ENCODE measurements at places on chromosomes 2 and 18.

- no peak for DNase-seq
These were observed 14.9 kb upstream of the SLC39A10 start for GRCh38 chr2:195642027-195642678.

DNA sequence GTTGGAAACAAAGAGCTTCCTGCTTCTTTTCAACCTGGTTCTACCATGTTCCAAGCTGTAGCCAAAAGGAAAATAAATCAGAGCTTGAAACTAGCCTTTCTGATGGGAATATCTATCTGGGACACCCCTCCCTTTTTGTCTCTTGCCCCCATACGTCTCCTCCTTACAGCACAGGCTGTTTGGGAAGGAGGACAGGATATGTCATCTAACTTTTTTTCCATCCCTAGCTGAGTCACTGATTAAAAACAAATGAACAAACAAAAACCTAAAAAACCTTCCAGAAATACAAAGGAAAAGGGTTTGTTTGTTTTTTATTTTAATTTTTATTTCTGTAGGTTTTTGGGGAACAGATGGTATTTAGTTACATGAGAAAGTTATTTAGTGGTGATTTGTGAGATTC, 151.6 kb downstream of the FAM210A start:
- DNase-seq, result no peak

DNA sequence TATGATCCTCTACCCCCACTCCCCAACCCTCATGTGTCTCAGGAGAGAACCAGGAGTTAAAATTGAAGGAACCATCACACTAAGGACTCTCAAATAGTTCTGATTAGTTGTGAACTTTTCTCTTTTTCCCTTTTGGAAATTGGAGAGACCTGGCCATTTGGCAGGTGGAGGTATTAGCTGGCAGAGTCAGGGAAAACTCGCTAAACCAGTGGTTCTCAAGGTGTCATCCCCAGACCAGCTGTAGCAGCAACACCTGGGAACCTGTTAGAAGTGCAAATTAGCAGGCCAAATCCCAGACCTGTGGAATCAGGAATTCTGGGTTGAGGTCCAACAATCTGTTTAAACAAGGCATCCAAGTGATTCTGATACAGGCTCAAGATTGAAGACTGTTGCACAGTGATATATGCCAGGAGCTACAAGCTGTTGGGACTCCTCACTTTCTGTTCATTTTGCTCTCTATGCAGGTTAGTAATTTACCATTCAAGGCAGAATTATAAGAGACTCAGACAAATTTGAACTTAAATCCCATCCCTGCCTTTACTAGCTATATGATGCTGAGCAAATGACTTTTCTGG, 2.8 kb upstream of the TMEM131 start:
- DNase-seq, result no peak

DNA sequence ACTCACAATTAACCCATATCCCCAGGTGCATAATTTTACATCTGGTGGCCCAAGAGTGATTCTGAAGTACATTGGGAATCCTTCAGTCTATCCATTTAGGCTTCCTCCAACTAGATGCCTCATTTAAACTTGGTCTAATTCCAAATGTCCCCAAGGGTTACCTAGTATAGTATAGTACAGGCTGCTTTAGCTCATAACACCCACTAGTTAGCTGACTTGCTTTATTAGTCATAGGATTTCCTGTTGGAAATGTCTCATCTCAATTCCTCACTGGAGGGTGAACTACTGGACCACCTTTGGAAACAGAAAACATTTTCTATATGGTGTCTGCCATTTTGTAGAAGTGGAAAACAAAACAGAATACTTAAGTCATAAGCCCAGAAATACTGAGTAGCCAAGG, 202.5 kb upstream of the SESTD1 start:
- DNase-seq, result no peak
